ENCODE measurements at places on chromosomes 16 and 17.

DNA sequence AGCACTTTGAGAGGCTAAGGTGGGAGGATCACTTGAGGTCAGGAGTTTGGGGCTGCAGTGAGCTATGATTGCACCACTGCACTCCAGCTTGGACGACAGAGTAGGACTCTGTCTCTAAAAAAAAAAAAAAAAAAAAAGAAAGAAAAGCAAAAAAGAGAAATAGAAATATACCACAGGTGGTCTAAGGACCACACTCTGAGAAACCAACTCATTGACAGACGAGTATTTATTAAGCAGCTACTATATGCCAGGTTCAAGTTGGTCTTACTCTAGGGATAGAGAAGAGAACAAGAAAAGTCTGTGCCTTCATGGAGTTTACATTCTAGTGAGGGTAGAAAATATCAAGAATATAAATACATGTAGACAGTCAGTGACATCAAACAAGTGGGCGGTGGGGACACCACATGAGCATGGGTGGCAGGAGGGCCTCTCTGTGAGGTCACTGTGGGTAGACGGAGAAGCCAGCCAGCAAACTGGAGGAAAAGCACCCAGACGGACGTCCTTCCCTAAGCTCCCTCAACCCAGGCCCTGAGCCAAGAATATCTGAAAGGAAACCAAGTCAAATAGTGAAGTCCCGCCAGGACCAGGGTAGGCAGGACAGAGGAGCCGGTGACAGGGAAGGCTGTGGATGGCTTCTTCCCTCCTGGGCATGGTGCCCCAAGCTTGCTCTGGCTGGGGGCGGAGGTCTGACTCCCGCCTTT, 4.7 kb downstream of the CDIPT start:
- no peak for DNase-seq

- DNase-seq = no peak
Observed at GRCh38 chr17:67493812-67494211, 116.7 kb downstream of the PITPNC1 start.

DNA sequence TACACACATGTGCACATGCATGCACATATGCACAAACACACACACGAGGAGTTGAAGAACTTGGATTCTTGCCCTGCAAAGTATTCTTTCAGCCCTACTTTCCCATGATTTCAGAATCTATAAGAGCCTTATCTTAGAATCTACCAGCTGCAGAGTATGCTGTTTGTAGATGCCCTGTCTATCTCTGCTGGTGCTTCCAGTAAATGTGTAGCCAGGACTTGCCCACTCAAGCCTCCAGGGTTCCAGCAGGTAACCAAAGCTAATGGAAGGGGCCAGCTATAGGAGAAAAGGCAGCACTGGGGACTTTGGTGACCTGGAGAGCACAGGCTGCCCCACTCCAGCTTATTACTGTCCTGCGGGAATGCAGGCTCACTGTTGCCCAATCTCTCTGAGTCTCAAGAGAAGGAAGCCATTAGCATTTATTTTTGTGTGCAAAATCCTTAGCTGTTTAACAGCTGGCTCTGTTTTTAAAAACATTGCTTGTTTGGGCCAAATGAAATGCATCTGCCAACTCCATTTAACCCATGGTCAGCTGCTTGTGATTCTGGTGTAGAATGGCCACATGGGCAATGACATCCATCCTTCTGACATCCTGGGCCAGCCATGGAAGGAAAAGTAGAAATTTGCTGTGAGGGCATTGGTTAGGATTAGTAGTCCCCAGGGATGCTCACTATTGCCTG, 28.6 kb upstream of the XYLT1 start:
- DNase-seq = no peak

GRCh38 chr17:82884341-82884969, 44.6 kb upstream of the ZNF750 start:
- DNase-seq = no peak

GRCh38 chr16:84876873-84877606, 57.3 kb downstream of the CRISPLD2 start:
- DNase-seq = no peak

DNA sequence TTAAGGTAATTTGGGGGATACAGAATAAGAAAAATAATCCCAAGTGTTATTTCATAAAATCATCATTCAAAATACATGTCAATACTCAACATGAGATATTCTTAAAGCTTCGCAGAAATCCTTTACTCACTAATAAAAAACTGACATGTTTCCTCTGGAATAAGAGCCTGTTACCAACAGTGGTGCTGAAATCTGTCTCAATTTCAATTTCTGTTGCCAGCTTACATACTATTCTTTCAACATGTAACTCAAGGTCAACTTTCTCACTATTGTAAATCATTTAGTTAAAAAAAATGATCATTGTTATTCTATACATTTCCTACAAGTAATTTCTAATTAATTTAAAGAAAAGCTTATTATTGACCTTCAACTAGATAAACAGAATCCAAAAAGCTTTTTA, 67.9 kb downstream of the CEP95 start:
- no peak for DNase-seq

DNA sequence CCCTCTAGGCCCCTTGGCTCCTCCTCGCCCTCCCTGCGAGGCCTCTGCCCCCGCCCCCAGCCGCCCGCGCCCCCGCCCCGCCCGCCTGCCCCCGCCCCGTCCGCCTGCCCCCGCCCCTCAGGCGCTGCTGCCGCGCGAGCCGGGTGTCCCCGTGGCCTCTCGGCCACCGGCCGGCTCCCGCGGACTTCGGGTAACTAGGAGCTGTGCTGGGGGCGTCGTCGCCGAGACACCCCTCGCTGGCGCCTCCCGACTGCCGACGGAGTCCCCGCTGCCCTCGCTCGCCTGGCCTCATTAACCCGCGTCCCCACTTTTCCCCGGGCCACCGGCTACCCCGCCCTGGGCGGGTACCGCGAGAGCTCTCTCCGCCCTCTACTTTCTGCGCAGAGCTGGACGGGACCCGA, at the start of gene TLCD1:
Gene TLCD1, minus strand, starts transcription at position 8 of the 401 bp plus-strand sequence. CDS start 136 bp downstream, outside the sequence.
- peak; percentile 69 for DNase-seq

- DNase-seq = no peak
Observed at GRCh38 chr17:48890086-48890485, 2.5 kb upstream of the ATP5MC1 start.

DNA sequence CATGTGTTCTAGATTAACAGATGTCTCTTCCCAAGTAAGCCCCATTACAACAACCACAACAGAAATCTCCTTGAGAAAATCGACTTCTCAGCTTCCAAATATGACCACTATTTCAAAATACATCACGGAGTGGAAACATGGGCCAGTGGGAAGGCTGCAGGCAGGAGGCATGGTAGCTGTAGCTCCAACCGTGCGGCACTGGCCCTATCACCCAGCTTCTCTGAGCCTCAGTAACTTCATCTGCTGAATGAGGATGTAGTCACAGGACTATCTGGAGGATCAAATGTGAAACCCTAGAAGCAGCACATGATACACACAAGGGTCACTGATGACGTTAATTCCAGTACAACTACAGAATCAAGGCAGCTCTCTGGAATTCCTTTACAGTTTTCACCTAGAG, 112.2 kb downstream of the VPS53 start:
- no peak for DNase-seq

GRCh38 chr16:27429981-27430441, 28.0 kb downstream of the IL21R start:
- no peak for DNase-seq

All from NK-92 treated with Interleukin-12 subunit alpha and Interleukin-12 subunit beta, amount 100 ng/mL, for 24 hours (cell line).